Urinary bladder (tissue), 4 donors: ENCODE measurements at places on chromosomes 5 and 9. TPM values are rescaled to one million over a fixed set of nuclear protein-coding genes. Genes with fewer than 3 reads are reported as not detected.

DNA sequence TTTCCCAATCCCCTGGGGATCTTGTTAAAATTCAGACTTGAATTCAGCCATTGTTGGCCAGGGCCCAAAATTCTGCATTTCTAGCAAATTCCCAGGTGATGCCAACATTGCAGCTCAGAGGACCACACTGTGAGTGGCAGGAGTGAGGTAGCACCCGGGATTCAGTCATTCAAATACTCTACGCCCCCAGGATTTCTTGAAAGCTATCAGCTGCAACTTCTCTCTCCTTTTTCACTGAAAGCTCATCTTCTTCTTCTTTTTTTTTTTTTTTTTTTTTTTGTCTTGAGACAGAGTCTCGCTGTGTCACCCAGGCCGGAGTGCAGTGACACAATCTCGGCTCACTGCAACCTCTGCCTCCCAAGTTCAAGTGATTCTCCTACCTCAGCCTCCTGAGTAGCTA is 19.3 kb upstream of the ANKH start:
- no peak for DNase-seq

GRCh38 chr9:81969971-81970370 is 18.6 kb upstream of the SPATA31D1 start:
- DNase-seq, result no peak

DNA sequence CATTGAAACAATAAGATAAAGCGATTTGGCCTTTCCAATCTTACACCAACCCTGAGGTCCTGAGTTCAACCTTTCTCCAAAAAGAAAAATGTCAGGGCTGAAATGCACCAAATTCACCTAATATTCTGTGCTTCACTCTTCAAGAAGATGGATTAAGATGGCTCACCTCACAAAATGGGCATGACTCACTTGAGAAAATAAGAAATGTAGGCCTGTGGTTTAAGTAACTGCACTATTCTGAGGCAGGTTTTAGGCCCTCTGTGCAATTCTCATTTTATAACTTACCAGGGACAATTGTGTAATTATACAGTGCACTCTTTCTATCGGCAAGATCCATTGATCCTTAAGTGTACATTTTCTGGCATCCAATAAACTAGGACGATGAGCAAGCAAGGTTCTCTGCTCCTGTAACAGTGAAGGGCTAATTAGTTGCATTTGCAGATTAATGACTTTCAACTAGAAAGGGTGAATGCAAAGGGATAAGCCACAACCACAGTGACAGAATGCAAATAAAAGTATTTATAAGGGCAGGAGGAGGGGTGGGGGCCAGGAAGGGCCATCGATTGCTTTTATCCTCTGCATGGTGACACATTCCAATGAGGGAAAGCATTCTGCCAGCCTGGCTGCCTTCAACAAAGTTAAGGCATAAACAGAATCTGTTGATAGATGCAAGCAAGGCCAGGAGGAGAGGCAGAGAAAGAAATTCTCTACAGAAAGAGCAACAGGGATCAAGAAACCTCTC is 214.5 kb downstream of the CAAP1 start:
- no peak for DNase-seq

C5orf58 gene
- total RNA-seq, result not detected
